Activated CD4-positive, alpha-beta memory T cell treated with anti-CD3 and anti-CD28 coated beads, Interleukin-2, amount 10 ng/mL, durations not matched to agents 7 days and 5 days (primary cell): ENCODE measurements at places on chromosomes 7 and 10. TPM values are rescaled to one million over a fixed set of nuclear protein-coding genes. Genes with fewer than 3 reads are reported as not detected.

- DNase-seq: no peak
- H3K4me3 ChIP-seq: no peak overlapping the region
- peaks cover 32% of the 10 kb centered on the region for H3K27me3 ChIP-seq
- no peak overlapping the region for H3K27ac ChIP-seq
- H3K4me1 ChIP-seq: peaks cover 7% of the 10 kb centered on the region
Measured at GRCh38 chr10:13883636-13884444, 297.1 kb downstream of the PRPF18 start.

DNA sequence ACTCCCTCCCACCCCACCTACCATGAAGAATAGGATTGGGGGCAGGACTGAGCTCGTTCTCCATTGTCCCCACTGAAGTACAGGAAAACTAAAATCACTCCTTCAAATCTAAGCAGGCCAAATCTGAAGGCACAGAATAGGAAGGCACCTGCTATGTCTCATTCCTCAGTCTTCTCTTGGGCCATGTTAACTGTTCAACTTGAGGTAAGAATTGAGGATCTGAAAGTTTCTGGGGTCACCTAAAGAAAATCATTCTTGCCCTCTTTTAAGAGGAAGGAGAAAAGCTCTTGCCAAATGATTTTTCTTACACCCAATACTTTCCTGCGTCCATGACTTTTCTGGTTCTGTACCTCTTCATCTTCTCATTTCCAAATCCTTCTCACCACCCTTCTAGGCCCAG is 4.9 kb downstream of the CPN1 start:
- H3K4me1 ChIP-seq: no peaks in the 10 kb centered on the region
- no peaks in the 10 kb centered on the region for H3K36me3 ChIP-seq
- H3K4me3 ChIP-seq: no peak overlapping the region
- H3K27me3 ChIP-seq: peaks cover 21% of the 10 kb centered on the region
- DNase-seq: no peak

DNA sequence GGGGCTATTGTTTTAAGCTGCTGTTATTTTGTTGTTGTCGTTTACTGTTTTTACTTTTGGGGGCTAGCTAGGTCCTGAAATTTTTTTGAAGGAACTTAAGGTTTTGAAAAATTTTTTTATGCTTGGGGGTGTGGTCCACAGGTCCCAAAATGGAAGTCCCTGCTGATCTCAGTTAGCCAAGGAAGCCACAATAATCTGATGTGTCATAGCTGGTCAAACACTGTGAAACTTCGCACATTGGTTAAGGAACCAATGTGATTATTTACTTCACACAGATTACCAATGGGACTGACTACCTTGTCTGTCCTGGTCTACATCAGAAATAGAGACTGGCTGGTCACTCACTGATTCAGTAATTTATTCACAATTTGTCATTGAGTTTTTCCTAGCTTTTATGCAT is 29.5 kb upstream of the HYCC1 start:
- no peak overlapping the region for H3K27ac ChIP-seq
- no peak for DNase-seq
- peaks cover 8% of the 10 kb centered on the region for H3K4me1 ChIP-seq

GRCh38 chr7:106023369-106024322 is 60.6 kb downstream of the CDHR3 start:
- no peak overlapping the region for H3K4me3 ChIP-seq
- H3K4me1 ChIP-seq: peaks cover 41% of the 10 kb centered on the region
- H3K27me3 ChIP-seq: peaks cover 46% of the 10 kb centered on the region
- H3K36me3 ChIP-seq: no peaks in the 10 kb centered on the region
- DNase-seq: no peak

- H3K27ac ChIP-seq: no peak overlapping the region
- H3K4me1 ChIP-seq: peaks cover 5% of the 10 kb centered on the region
- H3K27me3 ChIP-seq: peaks cover 71% of the 10 kb centered on the region
- H3K36me3 ChIP-seq: peaks cover 12% of the 10 kb centered on the region
- H3K4me3 ChIP-seq: no peak overlapping the region
- DNase-seq: no peak
Measured at GRCh38 chr10:49610458-49611165, 502 bp downstream of the SLC18A3 start.

DNA sequence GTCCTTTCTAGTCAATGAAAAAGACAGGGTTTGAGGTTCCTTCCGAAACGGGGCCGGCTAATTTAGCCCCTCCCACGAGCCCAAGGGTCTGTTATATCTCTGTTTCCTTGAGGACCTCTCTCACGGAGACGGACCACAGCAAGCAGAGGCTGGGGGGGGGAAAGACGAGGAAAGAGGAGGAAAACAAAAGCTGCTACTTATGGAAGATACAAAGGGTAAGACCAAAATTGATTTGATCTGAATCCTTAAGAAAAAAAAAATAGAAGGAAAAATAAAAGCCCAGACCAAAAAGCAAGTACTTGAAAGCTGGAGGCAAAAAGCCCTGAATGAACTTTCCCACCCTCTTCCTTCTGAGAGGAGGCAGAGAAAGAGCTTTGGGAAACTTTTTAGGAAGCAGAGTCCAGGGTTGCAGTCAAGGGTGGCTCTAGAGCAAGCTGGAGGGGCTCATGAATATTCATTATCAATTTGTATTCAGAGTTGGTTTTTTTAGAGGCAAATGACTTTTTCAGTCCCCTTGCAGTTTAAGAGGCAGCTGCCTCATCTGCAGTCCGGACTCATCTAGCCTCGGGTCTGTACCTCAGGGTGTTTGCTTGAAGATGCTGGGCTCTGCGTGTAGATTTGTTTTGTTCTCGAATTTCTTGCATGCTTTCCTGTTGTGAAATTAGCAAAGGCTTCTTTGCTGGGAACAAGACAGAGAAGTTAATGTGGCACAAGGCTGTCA is at the start of gene ENTPD1:
ENTPD1 (plus strand) TSS at position 123 of the 721 bp plus-strand sequence; CDS start at position 200, 77 bp downstream.
- H3K4me1 ChIP-seq: peaks cover 45% of the 10 kb centered on the region
- DNase-seq: no peak
- H3K36me3 ChIP-seq: peaks cover 9% of the 10 kb centered on the region
- peak within 1 kb of the TSS; percentile 81 for H3K27ac ChIP-seq

DNA sequence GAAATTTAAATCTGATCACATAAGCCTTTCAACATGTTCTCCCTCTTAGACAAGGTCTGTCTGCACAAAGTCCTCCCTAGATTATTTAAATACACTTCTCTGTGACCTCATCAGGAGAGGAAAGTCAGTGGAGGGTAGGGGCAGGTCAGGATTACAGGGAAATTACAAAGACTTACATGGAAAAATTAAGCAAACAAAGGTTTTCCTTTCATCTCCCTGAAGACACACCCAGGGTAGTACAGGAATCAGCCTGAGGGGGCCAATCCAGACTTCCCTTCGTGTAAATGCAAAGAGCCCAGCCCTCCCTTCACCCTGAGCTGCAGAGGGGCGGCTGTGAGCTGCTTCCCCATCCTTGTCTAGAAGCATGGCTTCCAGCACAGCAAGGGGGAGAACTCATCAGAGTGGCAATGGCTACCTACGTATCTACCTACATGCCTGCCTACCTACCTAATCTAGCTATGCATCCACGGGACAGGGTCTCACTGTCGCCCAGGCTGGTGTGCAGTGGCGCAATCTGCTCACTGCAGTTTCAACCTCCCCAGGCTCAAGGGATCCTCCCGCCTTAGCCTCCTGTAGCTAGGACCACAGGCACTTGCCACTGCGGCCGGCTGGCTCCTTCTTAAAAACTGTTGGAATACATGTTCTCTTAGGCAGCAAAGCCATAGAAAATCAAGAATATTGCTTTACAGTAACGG is 33.2 kb downstream of the PITRM1 start:
- no peaks in the 10 kb centered on the region for H3K4me1 ChIP-seq
- H3K27ac ChIP-seq: no peak overlapping the region
- H3K4me3 ChIP-seq: no peak overlapping the region

GRCh38 chr7:109844362-109844761 is 1246.6 kb upstream of the LRRN3 start:
- no peaks in the 10 kb centered on the region for H3K4me1 ChIP-seq
- H3K27ac ChIP-seq: no peak overlapping the region
- no peak overlapping the region for H3K4me3 ChIP-seq
- H3K27me3 ChIP-seq: no peaks in the 10 kb centered on the region
- H3K36me3 ChIP-seq: no peaks in the 10 kb centered on the region
- no peak for DNase-seq

- no peaks in the 10 kb centered on the region for H3K27me3 ChIP-seq
- peaks cover 3% of the 10 kb centered on the region for H3K36me3 ChIP-seq
- no peak overlapping the region for H3K27ac ChIP-seq
- DNase-seq: no peak
- no peak overlapping the region for H3K4me3 ChIP-seq
Measured at GRCh38 chr7:17121671-17122070, 176.8 kb upstream of the AHR start.

DNA sequence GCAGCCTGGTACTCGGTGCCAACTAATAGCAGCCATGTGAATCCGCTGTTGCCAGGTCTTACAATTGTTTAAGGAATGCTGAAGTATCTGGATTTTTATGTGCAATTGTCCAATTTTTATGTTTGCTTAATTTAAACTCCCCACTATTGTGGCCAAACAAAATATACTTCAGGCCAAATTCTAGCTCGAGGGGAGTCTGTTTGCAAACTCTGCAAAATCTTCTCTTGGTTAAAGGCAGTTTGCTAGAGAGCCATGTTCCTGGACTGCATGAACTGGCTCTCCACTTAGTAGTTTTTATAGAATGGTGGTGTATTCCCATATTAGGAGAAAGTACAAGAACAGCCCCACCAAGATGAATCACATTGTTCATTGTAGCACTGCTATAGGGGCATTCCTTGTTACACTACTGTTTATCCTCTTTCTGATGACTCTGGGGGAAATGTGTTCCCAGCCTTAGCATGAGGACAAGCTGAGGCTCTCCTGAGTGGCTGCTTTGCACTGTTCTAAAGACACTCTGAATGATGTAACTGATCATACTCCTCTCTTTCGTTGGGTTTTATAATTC is 178.0 kb upstream of the GLI3 start:
- H3K27me3 ChIP-seq: no peaks in the 10 kb centered on the region
- no peaks in the 10 kb centered on the region for H3K36me3 ChIP-seq
- no peak overlapping the region for H3K4me3 ChIP-seq
- no peak for DNase-seq

- peaks cover 44% of the 10 kb centered on the region for H3K36me3 ChIP-seq
- H3K27me3 ChIP-seq: no peaks in the 10 kb centered on the region
- peaks cover 54% of the 10 kb centered on the region for H3K4me1 ChIP-seq
- no peak for DNase-seq
- H3K27ac ChIP-seq: peak overlapping the region; percentile 46
Measured at GRCh38 chr10:32938554-32939061, 19.4 kb downstream of the ITGB1 start.

- no peak overlapping the region for H3K27ac ChIP-seq
- H3K36me3 ChIP-seq: no peaks in the 10 kb centered on the region
- no peak overlapping the region for H3K4me3 ChIP-seq
- no peaks in the 10 kb centered on the region for H3K4me1 ChIP-seq
- H3K27me3 ChIP-seq: no peaks in the 10 kb centered on the region
Measured at GRCh38 chr10:48456361-48456804, 148.5 kb downstream of the ARHGAP22 start.

GRCh38 chr7:143285470-143285778 is 666 bp downstream of the TMEM139 start:
- H3K27ac ChIP-seq: no peak overlapping the region
- H3K4me3 ChIP-seq: no peak overlapping the region
- H3K27me3 ChIP-seq: no peaks in the 10 kb centered on the region
- peaks cover 26% of the 10 kb centered on the region for H3K36me3 ChIP-seq
- DNase-seq: no peak
- peaks cover 49% of the 10 kb centered on the region for H3K4me1 ChIP-seq

DNA sequence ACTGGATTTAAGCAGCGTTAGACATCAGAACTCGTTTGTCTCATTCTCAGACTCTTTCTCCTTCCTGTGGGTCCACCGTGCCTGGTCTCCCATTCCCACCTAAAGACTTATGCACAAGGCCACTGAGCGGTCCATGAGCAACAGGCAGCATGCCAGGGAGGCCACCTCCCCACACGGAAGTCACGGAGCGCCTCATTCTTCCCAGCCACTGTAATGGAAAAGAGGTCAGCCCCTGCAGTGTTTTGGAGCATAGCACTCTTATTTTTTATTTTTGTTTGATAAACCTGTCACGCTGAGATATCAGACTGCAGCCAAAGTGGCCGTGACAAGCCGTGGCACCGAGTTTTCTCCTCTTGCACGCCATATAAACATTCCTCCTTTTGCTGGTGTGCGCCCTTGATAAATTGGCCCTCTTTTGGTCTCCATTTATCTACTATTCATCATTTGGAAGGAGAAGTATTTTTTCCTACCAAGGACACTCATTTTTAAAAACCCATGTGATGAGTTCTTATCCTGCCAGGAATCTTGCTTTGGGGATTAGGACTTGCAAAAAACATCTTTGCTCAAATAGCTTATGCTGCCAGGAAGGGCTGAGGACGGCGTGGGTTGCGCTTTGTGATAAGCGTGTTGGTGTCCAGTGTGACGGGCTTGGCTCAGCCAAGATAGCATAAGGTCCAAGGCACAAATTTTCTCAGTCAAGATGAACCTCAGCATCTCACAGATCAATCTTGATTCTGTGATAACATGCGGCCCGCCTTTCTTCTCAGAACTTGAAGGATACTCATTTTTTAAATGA is 206.0 kb downstream of the CCDC3 start:
- H3K36me3 ChIP-seq: peaks cover 6% of the 10 kb centered on the region
- H3K27me3 ChIP-seq: no peaks in the 10 kb centered on the region
- H3K4me1 ChIP-seq: no peaks in the 10 kb centered on the region
- no peak for DNase-seq
- H3K4me3 ChIP-seq: no peak overlapping the region
- no peak overlapping the region for H3K27ac ChIP-seq

DNA sequence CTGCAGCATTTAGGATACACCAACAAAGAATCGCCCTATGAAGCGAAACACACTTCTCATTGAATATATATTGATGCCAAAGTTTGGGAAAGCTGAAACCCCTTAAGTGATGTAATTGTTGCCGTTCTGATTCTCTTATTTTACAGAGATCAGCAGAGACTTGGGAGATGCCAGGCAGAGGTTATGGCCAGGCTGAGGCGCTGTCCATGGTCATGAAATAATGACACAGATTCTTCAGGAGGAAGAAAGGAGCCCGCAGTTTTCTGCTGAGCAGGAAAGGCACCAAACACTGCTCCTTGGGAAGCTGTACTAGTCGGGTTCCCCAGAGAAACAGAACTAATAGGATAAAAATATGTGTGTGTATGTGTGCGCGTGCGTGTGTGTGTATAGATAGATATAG is 566.0 kb downstream of the CALN1 start:
- H3K36me3 ChIP-seq: no peaks in the 10 kb centered on the region
- no peaks in the 10 kb centered on the region for H3K27me3 ChIP-seq
- DNase-seq: no peak
- H3K4me1 ChIP-seq: no peaks in the 10 kb centered on the region

GRCh38 chr10:70853038-70853437 is 35.3 kb downstream of the PCBD1 start:
- peaks cover 8% of the 10 kb centered on the region for H3K36me3 ChIP-seq
- DNase-seq: no peak
- no peaks in the 10 kb centered on the region for H3K27me3 ChIP-seq
- H3K4me1 ChIP-seq: peaks cover 16% of the 10 kb centered on the region
- H3K27ac ChIP-seq: no peak overlapping the region

- H3K27me3 ChIP-seq: peaks cover 2% of the 10 kb centered on the region
- no peak for DNase-seq
Measured at GRCh38 chr7:138195151-138195571, 118.9 kb downstream of the AKR1D1 start.

CXCL12 gene
- total RNA-seq: not detected

PON1 gene
- not detected for total RNA-seq

PLAU gene
- 3.0 TPM for total RNA-seq

GLI3 gene
- not detected for total RNA-seq

ZP3 gene
- total RNA-seq: 9.3 TPM

ZNF680 gene
- 13.0 TPM for total RNA-seq

HPSE2 gene
- not detected for total RNA-seq

OR2A12 gene
- not detected for total RNA-seq
